Iris pigment epithelial cell (primary cell): ENCODE measurements at places on chromosomes 3 and 15.

- DNase-seq, result no peak
Measured at GRCh38 chr3:14680115-14680514, 5.2 kb downstream of the C3orf20 start.

GRCh38 chr15:23687143-23687470 lies at the start of gene NDN:
TSS of gene NDN (minus strand) at chr15:23687305. CDS start at chr15:23687217, 88 bp downstream.
- DNase-seq, result peak; percentile 65

DNA sequence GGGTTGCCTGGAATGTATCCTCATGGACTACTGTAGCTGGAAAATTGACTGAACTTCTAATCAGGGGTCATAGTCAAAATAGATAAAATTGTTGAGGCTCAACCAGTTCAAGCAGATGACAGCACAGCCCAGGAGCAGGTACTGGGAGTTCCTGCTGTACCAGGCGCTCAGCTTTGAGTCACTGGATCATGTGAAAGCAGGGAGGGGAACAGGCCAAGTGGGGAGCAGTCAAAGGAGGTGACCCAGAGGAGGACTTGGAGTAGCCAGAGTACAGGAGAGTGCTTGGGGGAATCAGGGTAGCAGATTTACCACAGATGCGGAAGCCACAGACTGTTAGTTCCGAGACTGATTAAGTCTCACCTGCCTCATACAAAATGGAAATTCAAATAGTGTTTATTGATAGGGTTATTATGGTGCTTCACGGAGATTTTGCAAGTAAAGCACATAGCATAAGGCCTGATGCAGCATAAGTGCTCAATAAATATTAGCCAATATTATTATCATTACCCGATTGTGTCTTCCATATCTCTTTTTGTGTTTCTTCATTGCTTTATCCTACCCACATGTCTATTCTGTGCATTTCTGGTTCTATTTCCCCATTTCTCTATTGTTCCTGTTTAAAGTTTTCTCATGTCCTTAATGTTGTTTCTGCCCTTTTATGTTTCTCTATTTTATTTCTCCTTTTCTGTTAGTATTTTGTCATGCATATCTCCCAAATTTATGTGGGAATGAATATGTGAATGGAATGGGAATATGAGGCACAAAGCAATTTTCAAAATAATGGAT lies 369.2 kb upstream of the MCTP2 start:
- DNase-seq, result no peak

DNA sequence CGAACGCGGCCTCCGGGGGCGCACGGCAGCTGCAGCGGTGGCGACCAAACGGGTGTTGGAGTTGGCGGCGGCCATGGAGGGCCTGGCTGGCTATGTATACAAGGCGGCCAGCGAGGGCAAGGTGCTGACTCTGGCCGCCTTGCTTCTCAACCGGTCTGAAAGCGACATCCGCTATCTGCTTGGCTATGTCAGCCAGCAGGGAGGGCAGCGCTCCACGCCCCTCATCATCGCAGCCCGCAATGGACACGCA lies 725 bp downstream of the FEM1B start:
- no peak for DNase-seq

DNA sequence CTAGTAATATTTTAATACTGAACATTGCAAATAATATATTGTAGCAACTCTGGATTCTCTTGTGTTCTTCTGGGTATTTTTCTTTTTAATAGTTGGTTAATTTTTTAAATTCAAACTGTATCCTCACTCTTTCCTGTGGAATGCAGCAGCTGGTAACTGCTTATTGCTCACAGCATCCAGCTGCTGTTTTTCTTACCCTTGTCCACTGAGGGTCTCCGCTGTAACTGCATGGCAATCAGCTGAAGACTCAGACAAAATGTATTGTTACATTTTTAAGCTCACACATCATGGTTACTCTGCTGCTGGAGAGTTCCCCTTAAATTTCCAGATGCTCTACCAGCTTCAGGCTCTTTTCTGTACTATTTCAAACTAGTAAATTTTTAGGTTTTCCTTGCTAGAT lies 227.6 kb downstream of the MBNL1 start:
- DNase-seq, result no peak

DNA sequence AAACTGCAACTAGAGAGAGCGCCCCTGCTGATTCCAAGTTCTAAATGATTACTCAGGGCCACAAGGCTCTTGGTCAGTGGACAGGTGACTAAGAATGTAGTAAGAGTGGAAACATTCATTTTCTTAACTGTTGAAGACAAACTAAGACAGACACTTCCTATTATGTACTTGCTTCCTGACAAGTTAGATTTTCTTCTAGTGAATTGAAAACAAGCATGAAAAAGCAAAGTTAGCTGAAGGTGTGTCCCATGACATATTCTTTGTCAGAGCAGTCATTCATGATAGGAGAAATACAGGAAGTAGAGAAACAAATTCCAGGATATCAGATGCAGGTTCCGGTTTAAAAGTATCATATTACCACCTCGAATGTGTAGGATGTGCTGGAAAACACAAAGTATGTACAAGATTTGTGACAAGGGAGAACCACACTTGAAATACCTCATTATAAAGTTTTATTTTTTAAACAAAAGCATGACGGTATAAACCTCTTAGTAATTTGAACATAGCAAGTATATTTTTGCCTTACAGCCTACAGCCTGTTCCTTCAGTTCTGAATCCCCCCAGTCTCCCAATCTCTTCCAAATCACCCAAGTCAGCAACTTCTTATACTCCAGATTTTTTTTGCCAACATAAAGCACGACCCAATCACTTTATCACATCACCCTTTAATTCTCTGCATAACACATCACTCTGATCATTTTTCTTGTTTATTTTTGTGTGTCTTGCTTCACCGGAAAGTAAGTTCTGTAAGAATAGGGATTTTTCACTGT lies 6.2 kb downstream of the TSPAN3 start:
- peak; percentile 76 for DNase-seq

- no peak for DNase-seq
Measured at GRCh38 chr3:186032321-186032720, 76.6 kb downstream of the ETV5 start.

GRCh38 chr15:28978661-28979060 lies 92.9 kb downstream of the APBA2 start:
- no peak for DNase-seq

DNA sequence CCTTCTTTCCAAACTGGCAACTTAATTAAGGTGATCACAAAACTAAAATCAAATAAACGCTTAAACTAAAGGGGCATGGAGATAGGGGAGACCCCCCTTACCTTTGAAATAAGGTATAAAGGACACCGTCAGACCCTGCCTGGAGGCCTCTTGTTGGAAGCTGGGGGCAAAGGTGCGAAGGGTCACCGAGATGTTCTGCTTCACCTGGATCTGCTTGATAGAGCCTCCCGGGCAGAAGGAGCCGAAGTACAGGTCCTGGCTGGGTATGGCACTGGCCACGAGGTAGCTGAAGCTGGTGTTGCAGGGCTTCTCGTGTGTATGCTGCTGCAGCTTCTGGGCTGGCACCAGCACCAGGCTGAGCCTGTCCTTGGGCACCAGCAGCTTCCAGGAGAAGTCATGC lies 53.0 kb downstream of the CDCP1 start:
- DNase-seq, result no peak

DNA sequence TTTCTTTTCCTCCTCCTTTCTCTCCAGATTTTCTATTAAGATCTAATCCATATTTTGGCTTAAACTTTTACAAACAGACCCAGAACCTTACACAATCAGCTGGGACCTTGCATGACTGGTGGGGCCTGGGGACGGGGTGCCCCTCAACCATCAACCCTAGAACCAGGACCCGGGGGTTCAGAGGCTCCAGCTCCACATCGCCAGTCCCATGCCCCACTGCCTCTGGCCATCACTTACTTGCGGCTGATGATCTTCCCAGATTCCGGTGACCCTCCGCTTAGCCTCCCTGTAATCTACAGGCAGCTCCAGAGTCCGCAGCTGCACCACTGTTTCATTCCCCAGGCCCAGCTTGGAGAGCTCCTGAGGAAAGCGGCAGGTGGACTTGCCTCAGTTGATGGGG lies 36.8 kb downstream of the PGPEP1L start:
- DNase-seq, result no peak

- no peak for DNase-seq
Measured at GRCh38 chr3:35042210-35042991, 596.9 kb upstream of the ARPP21 start.

DNA sequence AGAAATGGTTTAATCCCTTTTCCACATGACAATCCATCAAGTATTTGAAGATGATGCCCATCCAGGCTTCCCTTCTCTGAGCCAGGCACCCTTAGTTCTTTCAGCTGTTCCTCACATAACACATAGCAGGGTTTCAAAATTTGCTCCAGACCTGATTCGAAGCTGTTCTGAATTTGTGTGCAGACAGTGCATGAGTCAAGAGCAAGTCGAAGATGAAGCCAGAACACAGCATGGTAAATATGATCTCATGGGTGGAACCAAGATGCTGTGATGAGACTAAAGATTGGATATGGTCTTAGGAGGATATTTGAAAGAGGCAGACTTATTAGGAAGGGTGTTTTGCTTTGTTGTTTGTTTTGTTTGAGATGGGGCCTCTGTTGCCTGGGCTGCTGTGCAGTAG lies 32.6 kb upstream of the PDE8A start:
- peak; percentile 62 for DNase-seq

DNA sequence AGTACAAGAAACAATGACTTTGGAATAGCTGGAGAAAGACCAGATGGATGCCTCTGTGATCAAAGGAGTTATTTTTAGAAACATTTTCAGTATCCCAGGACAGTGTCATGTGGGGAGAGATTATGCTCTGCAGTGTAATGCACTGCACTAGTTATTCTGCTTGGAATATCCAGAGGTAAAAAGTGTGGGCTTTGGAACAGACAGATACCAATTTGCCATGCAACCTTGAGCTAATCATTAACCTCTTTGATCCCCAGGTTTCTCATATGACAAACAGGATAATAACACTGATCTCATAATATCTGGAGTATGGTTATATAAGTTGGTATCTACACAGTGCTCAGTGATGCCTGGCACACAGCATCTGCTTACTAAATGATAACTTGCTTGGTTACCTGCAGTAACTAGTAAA lies 12.2 kb upstream of the SLC7A14 start:
- DNase-seq, result no peak

- DNase-seq, result peak; percentile 49
Measured at GRCh38 chr3:172546105-172546504, 22.9 kb upstream of the TNFSF10 start.

- DNase-seq, result peak; percentile 97
Measured at GRCh38 chr3:86990734-86991481, at the start of gene VGLL3. TSS of gene VGLL3 (minus strand) at chr3:86991149. CDS start at chr3:86990743, 406 bp downstream.

GRCh38 chr3:8200996-8201395 lies 300.6 kb upstream of the LMCD1 start:
- DNase-seq, result no peak

DNA sequence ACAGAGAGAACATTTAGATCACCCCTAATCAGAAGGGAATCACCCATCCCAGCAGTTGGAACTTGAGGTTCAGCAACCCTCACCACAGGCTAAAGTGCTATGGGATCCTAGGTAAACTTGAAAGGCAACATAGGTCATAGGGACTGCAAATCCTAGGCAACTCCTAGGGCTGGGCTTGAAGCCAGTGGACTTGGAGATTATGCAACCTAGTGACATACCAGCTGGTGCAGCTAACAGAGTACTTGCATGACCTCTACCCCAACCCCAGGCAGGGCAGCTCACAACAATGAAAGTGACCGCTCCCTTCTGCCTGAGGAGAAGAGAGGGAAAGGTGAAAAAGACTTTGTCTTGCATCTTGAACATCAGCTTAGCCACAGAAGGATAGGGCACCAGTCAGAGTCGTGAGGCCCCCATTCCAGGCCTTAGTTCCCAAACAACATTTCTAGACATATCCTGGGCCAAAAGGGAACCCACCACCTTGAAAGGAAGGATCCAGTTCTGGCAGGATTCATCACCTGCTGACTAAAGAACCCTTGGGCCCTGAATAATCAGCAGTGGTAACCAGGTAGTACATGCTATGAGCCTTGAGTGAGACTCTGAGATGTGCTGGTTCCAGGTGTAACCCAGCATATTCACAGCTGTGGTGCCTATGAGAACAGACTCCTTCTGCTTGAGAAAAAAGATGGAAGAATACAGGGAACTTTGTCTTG lies 37.6 kb upstream of the FBN1 start:
- peak; percentile 88 for DNase-seq

GRCh38 chr3:13086531-13086981 lies 13.3 kb upstream of the IQSEC1 start:
- DNase-seq, result no peak
